IPS DF 19.7 (cell line): ENCODE measurements at places on chromosomes 2 and 18.

DNA sequence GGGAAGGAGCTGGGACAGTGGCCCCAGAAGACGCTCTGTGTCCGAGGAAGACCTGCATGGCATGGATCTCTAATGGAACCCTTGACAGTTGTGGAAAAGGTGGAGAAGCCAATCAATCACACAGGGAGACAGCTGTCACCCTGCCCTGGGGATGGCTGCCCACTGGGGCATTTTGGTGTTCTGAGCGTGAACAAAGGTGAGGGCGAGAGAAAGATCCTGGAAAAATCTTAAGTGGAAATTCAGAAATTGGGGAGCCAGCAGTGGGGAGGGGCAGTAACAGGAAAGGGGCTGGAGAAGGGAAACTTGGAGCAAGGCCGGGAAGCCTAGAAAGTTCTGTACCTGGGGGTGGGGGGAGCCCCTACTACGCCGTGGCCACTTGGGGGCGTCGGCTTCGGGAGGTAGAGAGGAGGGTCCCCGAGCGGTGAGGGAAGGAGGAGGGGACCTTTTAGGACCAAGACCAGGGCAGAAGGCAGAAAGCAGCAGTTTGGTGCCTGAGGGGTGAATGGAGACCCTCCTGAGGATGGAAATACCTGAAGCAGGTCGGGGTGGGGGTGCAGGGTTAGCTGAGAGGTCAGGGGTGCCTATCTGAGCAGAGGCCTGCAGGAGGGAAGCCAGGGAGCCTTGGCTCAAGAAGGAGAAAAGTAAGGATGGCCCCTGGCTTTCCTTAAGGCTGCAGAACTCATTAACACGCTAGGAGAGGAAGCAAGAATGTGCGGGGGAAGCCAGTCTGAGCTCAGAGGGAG is 30.0 kb downstream of the NGEF start:
- no peak for DNase-seq

DNA sequence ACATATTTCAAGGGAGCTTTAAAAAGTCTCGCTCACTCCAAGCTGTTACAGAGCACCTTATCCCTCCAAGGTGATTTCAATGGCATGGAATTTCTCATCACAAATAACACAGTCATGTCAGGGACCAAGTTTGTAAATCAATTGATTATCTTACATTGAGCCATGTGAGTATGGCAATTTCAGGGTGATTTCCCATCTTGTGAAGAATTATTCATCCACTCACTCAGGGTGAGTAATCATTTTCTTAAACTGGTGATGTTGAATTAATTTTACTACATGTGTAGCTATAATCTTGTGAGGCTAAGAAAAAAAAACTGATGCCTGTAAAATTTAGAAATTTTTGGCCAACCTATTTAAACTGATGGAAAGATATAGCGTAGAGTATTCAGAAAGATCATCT is 3.3 kb upstream of the ABCA12 start:
- no peak for DNase-seq

DNA sequence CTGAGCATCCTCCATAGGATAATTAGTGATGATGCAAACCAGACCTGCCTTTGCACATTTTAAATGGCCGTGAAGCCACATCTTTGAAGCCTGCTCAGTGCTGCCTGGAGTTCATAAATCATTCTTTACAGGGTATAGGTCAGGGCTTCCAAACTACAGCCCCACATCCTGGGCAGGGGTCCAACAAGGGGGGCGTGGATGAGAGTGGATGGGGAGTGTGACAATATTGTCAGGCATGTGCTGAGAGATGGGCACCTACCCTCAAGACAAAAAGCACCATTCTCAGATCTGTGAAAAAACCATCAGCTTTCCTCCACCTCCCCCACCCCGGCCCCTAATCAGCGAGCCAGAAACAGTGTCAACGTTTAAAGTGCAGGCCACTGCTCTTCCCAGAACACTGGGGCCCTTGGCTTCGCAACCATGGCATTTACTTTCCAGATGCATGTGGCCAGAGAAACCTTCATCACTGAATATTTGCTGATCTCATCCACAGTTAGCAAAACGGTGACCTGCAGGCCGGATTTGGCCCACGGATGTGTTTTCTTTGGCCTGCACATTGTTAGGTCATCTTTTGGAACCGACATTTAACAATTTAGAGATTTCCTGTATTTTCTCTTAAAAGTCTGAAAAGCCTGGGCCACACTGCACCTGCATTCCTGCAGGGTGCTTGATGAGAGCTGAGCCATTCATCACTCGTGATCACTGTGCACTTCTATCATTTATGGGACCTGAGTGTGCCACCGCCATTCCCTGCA is 130.7 kb downstream of the ANKRD44 start:
- DNase-seq: no peak

DNA sequence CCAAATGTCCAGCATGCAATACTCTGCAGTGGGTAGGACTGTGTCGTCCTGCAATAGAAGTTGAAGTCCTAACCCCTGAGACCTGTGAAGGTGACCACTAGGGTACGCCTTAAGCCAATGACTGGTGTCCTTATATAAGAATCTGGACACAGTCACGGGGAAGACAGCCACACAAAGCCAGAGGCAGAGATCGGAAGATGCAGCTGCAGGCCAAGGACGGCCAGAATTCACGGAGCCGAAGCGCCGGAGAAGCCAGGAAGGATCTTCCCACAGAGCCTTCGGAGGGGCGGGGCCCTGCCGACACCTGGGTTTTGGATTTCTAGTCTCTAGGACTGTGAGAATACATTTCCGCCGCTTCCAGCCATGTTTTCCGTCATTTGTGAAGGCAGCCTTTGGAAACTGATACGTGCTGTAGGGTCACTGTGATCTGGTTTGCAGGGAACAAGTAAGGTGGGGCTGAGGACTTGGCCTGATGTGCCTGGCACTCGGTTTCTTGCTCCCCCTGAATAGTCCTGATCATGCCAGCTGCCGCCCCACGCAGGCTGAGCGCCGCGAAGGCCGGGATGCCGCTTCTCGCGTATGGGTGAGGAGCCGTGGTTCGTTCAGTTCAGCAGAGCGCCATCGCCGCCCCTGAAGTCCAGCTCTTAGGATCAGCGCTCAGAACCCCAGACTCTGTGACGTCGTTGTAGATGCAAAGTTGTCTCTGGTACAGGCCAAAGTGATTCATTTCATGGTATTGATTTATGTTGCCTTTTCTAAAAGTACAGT is 38.7 kb downstream of the PTGR3 start:
- DNase-seq: no peak

DNA sequence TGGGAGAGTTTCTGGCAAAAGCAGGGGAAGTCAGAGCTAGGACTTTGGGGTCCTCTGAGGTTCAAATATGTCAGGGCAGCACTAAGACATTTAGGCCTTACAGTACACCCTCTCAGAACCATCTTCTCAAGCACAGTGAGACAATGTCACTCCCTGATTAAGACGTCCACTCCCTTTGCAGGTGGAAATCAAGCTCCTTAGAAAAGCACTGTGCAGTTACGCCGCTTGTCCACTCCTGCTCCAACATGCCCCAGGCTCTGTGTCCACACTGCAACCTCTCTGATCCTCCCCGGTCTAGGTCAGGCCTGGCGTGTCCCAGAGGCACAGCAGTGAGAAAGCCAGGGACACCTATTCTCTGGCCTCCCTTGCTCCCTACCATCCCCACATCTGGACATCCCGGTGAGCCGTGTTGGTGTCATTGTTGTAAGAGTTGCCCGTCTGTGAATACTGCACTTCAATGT is 528.6 kb upstream of the ID2 start:
- no peak for DNase-seq

- no peak for DNase-seq
Observed at GRCh38 chr2:126448611-126449010, 207.3 kb upstream of the GYPC start.

- DNase-seq: no peak
Observed at GRCh38 chr2:200538139-200538538, 12.1 kb downstream of the SGO2 start.

- no peak for DNase-seq
Observed at GRCh38 chr2:237427769-237428506, 14.0 kb upstream of the COL6A3 start.

GRCh38 chr2:33104052-33104623 is 157.4 kb downstream of the LTBP1 start:
- DNase-seq: no peak

- DNase-seq: no peak
Observed at GRCh38 chr2:196088203-196088602, 19.6 kb upstream of the DNAH7 start.

- no peak for DNase-seq
Observed at GRCh38 chr18:47587587-47587986, 336.1 kb upstream of the SKOR2 start.
